ENCODE measurements at places on chromosomes 12 and 14. TPM values are rescaled to one million over a fixed set of nuclear protein-coding genes. Genes with fewer than 3 reads are reported as not detected.
A peak's percentile ranks its signal among the peaks of the same experiment; 100 is the strongest.

The DAO gene
- total RNA-seq: not detected

The KCNC2 gene
- not detected for total RNA-seq

The SLC8B1 gene
- total RNA-seq: 11.0 TPM

The OR4E2 gene
- total RNA-seq: not detected

The PLA2G1B gene
- total RNA-seq: not detected

DNA sequence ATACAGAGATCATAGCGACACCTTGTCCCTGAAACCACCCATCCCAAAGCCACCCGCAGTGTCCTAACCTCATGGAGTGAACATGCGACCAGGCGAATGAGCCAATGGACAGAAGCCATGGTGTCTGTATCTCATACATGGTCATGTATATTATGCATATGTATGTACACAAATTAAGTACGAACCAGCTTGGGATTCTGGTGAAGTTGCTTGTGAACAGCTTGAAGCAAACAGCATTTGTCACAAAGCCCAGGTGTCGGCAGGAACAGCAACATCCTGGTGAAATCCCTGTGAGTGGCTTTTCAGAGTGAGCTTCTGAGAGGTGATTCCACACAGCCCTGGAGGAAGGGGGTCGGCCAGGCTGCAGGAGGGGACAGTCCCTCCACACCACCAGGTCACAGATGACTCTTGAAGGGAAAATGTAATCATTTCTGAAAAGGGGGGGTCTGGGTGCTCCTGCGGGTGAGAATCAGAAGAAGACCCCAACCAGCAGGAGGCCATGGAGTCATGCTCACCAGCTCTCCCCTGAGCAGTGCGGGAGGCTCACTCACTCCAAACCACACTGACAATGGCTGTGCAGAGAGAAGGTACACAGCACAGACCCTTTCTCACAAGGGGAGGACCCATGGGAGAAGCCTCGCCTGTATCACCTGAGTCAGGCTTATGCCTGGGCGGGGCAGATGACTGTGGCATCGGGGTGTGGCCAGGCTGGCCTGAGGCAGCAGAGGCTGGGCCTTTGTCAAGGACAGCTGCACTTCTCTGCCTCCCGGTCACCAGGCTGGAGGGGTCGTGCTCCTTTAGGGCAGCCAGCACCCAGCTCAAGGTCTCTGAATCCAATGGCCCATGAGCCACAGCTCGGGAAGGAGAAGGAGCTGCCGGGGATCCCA lies 14.3 kb downstream of the CHGA start:
- peak overlapping the region; percentile 87 for H3K27ac ChIP-seq
- no peak for DNase-seq
- H3K4me3 ChIP-seq: no peak overlapping the region
- no peaks in the 10 kb centered on the region for H3K4me1 ChIP-seq

GRCh38 chr14:51258280-51258679 lies 18.2 kb downstream of the TMX1 start:
- peaks cover 3% of the 10 kb centered on the region for H3K4me1 ChIP-seq
- no peak overlapping the region for H3K4me3 ChIP-seq
- no peak overlapping the region for H3K27ac ChIP-seq
- H3K36me3 ChIP-seq: peaks cover 22% of the 10 kb centered on the region

DNA sequence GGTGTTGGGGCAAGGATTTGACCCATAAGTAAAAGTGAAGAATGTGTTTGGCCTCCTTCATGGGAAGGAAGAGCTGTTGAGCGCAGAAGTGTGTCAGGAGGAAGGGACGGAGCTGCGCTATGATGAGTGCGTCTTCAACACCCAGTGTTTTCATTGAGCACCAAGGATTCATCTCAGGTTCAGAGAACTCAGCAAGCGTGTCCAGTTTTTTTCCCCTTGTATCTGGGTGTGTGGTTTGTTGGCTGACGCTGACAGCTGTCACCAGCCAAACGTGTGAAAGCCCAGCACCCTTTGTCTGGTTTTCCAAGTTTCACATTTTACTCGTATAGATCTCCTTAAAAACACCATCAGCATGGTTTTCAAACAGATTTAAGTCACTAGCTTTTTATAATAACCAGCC lies 12.3 kb downstream of the EP400 start:
- H3K36me3 ChIP-seq: peaks cover 5% of the 10 kb centered on the region
- H3K27me3 ChIP-seq: no peaks in the 10 kb centered on the region
- no peak overlapping the region for H3K27ac ChIP-seq
- peaks cover 5% of the 10 kb centered on the region for H3K4me1 ChIP-seq
- DNase-seq: no peak

GRCh38 chr14:81091139-81091538 lies 129.6 kb downstream of the GTF2A1 start:
- no peak for DNase-seq
- H3K27ac ChIP-seq: no peak overlapping the region

DNA sequence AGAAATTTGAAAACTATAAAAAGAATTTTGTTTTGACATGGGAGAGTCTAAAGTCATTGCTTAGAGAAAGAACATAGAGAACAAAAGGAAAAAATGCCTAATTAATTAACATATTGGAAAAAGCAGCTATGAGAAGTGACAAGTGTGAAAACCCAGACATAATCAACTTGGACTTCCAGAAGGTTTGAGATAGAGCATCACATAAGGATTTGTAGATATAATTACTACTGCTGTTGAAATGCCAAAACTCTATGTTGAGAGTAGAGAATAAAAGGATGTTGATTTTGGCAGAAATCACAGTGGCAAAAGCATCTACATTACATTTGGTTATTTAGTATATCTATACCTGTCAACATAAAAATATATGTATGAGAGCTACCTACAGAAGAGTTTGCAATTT lies 135.1 kb downstream of the SLC41A2 start:
- H3K27ac ChIP-seq: no peak overlapping the region
- no peaks in the 10 kb centered on the region for H3K27me3 ChIP-seq
- no peak overlapping the region for H3K4me3 ChIP-seq
- H3K36me3 ChIP-seq: peaks cover 3% of the 10 kb centered on the region
- no peak for DNase-seq

GRCh38 chr14:50397390-50398188 lies 908 bp upstream of the CDKL1 start:
- H3K4me1 ChIP-seq: peaks cover 11% of the 10 kb centered on the region
- H3K36me3 ChIP-seq: no peaks in the 10 kb centered on the region
- peaks cover 35% of the 10 kb centered on the region for H3K27me3 ChIP-seq

DNA sequence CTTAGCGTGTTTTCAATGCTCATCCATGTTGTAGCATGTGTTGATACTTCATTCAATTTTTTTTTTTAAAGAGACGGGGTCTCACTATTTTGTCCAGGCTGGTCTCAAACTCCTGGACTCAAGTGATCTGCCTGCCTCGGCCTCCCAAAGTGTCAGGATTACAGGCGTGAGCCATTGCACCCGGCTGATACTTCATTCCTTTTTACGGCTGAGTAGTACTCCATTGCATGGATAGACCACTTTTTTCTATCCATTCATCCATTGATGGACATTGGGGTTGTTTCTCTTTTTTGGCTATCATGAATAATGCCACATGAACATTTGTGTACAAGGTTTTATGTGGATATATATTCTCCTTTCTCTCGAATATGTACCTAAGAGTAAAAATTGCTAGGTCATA lies 1.2 kb downstream of the P2RX7 start:
- peaks cover 4% of the 10 kb centered on the region for H3K4me1 ChIP-seq
- peaks cover 53% of the 10 kb centered on the region for H3K27me3 ChIP-seq
- H3K4me3 ChIP-seq: no peak overlapping the region
- H3K36me3 ChIP-seq: no peaks in the 10 kb centered on the region
- DNase-seq: no peak

GRCh38 chr14:71437870-71438269 lies 494.4 kb upstream of the RGS6 start:
- DNase-seq: no peak
- H3K4me1 ChIP-seq: peaks cover 12% of the 10 kb centered on the region
- H3K27ac ChIP-seq: no peak overlapping the region
- H3K36me3 ChIP-seq: peaks cover 9% of the 10 kb centered on the region

- H3K27ac ChIP-seq: no peak overlapping the region
- H3K27me3 ChIP-seq: peaks cover 29% of the 10 kb centered on the region
- H3K4me3 ChIP-seq: no peak overlapping the region
- DNase-seq: no peak
- peaks cover 5% of the 10 kb centered on the region for H3K4me1 ChIP-seq
Measured at GRCh38 chr12:13443498-13443897, 247.0 kb downstream of the EMP1 start.

DNA sequence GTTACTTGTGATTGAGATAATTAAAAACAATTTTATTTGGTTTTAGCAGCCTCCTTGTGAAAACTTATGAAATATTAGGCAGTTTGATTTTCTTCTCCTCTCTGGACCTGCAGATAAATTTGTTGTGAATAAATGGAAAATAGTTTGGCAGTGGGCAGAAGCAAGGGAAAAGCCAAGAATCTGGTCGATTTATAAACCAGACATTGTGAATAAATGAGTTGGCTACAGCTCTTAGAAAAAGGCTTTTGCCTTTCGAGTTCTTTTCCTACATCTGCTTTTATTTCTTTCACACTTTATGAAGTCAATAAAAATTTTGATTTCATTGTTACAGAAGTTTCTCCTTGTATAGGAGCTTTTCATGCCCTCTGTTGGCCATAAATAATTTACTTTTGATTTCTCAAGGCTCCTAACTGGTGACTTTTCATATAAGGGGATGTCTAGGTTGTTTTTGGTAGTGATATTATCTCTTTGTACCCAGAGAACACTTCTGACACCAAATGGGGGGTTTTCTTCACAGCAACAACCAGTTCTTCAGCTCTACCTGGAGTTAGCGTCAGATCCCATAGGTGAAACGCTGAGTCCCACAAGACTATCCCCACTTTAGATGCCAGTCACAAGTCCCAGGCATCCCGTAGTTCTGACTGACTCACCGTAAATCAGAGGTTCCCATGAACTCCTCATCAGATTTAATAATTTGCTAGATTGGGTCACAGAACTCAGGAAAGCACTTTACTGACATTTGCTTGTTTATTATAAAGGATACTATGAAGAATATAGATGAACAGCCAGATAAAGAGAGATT lies 136.5 kb upstream of the DNM1L start:
- no peak for DNase-seq
- no peaks in the 10 kb centered on the region for H3K27me3 ChIP-seq
- H3K4me3 ChIP-seq: no peak overlapping the region

DNA sequence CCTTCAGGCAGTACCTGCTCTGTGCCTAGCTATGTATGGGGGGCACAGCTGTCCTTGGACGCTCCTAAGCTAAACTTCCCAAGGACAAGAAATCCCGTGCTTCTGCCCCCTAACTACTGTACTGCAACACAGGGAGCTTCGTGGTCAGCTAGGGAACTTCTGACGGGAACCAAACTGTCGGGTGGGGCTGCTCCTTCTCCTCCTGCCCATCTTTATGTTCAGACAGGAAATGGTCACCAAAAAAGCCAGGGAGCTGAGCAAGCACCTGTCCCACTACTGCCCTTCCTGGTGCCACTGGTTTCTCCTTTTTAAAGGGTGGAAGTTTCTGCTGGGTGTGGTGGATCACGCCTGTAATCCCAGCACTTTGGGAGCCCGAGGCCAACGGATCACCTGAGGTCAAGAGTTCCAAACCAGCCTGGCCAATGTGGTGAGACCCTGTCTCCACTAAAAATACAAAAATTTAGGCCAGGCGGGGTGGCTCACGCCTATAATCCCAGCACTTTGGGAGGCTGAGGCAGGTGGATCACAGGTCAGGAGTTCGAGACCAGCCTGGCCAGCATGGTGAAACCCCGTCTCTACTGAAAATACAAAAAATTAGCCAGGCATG lies 26.6 kb downstream of the PXN start:
- no peak for DNase-seq
- no peaks in the 10 kb centered on the region for H3K27me3 ChIP-seq
- no peak overlapping the region for H3K27ac ChIP-seq
- H3K4me1 ChIP-seq: peaks cover 23% of the 10 kb centered on the region
- no peaks in the 10 kb centered on the region for H3K36me3 ChIP-seq

GRCh38 chr12:43878050-43878449 lies 42.2 kb downstream of the TMEM117 start:
- peaks cover 10% of the 10 kb centered on the region for H3K4me1 ChIP-seq
- H3K4me3 ChIP-seq: no peak overlapping the region
- H3K27me3 ChIP-seq: no peaks in the 10 kb centered on the region

GRCh38 chr12:105487963-105488362 lies 157.5 kb downstream of the C12orf75 start:
- H3K27me3 ChIP-seq: no peaks in the 10 kb centered on the region
- no peaks in the 10 kb centered on the region for H3K4me1 ChIP-seq
- DNase-seq: no peak
- no peak overlapping the region for H3K4me3 ChIP-seq
- H3K36me3 ChIP-seq: no peaks in the 10 kb centered on the region

DNA sequence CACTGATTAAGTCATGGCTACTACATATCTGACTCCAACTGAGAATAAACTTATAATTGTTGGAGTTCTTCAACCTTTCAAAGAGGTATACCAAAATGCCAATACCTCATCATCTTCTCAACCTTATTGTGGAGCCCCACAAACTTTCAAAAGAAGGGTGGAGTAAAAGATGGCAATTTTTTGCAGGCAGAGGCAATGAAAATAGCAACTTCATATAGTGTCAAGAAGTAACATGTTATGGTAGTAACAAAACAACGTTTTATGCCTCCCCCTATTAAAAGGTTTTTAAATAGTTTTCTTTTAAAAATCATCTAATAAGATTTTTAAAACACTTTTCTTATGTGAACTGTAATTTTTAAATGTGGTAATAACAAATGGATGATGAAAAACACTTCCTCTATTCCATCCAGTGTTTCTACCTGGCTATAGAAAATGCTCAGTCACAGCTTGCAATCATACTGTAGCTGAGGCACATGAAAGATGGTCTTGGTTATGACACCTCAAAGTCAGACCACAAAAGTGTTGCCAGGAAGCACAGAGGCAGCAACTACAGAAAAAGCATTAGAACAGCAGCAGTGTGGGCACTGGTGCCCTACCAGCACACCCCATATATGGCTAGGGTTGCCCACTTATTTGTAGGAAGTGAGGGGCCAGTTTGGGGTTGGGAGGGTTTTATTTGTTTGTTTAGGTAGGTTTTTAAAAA lies 7.0 kb downstream of the PPP1R12A start:
- no peak overlapping the region for H3K4me3 ChIP-seq
- H3K4me1 ChIP-seq: peaks cover 13% of the 10 kb centered on the region
- H3K36me3 ChIP-seq: peaks cover 2% of the 10 kb centered on the region
- H3K27ac ChIP-seq: no peak overlapping the region
- no peak for DNase-seq

DNA sequence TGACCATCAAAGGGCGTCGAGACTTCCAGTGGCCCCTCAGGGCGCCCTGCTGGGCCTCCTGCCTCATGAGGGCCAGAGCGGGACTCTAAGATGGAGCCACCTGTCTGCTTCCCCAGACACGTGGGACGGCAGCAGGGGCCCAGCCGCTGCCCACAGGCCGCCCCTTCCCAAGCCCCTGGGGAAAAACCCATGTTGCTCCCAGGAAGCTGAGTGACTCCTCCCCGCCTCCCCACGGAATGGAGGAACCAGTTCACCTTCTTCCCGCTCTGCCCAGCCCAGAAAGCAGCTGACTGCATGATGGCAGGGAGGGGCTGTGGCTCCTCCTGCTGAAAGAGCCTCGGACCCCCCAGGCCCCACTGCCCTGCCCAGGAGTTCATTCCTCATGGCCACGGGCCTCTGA lies 14.9 kb downstream of the RAB35 start:
- no peak overlapping the region for H3K4me3 ChIP-seq
- peaks cover 2% of the 10 kb centered on the region for H3K4me1 ChIP-seq
- no peaks in the 10 kb centered on the region for H3K27me3 ChIP-seq
- peaks cover 2% of the 10 kb centered on the region for H3K36me3 ChIP-seq
- no peak for DNase-seq

All from progenitor cell of endocrine pancreas (in vitro differentiated cells).